CD4-positive, alpha-beta T cell treated with Interleukin-6 for 4 hours (primary cell): ENCODE measurements at places on chromosomes 1 and 21.

DNA sequence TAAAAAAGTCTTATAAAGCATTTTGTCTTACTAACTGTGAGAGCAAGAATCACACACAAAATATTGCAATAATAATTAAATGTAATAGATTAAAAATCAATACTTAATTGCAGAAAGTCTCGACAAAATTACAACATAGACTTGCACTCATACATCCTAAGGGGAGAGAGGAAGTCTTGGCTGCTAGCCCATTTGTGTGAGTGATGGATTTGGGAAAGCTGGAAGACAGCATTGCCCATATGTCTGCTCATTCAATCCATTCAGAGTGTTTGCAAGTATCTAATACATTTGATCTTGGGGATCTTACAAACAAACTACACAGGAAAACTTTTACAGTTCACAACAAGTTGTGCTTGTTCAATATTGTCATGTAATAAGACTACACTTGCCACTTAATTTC, 140.5 kb downstream of the COL11A1 start:
- no peak for DNase-seq

GRCh38 chr1:2527556-2527860, 1.1 kb upstream of the PANK4 start:
- no peak for DNase-seq

DNA sequence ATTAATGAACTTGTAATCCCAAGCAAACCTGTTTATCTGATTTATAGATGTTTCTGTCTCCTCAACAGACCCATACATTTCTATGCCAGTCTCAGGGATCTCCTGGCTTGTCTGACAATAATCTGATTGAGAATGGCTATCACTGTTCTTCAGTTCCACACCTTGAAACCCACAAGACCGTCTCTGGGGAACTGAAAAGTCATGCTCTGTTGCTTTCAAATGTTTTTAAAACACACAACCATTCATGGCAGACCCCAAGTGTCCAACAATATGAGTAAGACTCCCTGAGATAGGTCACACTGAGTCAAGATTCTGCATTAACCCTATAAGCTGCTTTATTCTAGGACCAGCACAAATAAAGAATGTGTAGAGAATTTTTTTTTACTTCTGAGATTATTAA, 611.2 kb upstream of the PLXNA2 start:
- no peak for DNase-seq

GRCh38 chr1:222097588-222097987, 355.7 kb upstream of the DUSP10 start:
- no peak for DNase-seq

DNA sequence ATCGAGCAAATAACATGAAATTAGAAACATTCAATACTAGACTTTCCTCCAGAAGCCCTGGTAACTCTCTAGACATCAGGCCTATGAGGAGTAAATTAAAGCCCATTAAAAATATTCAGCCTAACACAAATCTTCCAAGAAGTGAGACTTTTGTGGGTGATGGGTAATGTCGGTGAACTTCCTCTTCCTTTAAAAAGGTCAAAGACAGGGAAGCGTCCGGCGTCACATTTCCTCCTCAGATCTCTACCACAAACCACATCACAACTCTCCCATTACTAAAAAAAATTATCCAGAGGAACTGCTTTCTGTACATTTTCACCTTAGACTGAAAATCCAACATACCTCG, 1.4 kb downstream of the EIF4G3 start:
- peak; percentile 46 for DNase-seq

- DNase-seq, result no peak
Observed at GRCh38 chr1:159208175-159208825, 3.6 kb downstream of the ACKR1 start.

GRCh38 chr1:107480548-107481415, 339.9 kb downstream of the NTNG1 start:
- DNase-seq, result no peak

- DNase-seq, result no peak
Observed at GRCh38 chr1:201383647-201384405, 6.3 kb upstream of the TNNT2 start.

DNA sequence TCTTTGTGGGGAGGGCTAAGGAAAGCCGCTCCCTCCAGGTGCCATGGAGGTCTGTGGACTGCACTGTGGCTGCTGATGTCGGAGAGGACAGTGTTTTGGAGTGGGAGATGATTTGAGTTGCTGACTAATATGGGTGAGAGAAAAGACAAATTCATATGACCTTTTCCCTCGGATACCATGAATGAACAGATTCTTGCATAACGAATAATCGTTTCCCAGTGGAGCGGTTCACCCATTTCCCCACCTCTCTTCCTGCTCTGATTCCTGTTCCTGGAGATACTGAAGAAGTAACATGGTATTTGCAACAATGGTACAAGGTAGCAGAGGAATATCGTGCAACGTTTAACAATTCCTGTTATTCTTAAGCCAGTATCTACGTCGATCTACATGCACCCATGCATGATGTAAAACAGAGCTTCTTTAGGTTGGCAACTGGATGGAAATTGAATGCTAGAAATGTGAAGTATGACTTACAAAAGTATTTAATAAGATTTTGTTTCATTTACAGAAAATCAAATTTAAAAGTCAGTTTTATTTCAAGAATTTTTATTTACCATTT, 227.1 kb downstream of the TOMM20 start:
- DNase-seq, result no peak

- DNase-seq, result no peak
Observed at GRCh38 chr21:31666445-31667010, 7.0 kb downstream of the SOD1 start.

- DNase-seq, result no peak
Observed at GRCh38 chr1:183583466-183583865, 6.8 kb downstream of the NCF2 start.

DNA sequence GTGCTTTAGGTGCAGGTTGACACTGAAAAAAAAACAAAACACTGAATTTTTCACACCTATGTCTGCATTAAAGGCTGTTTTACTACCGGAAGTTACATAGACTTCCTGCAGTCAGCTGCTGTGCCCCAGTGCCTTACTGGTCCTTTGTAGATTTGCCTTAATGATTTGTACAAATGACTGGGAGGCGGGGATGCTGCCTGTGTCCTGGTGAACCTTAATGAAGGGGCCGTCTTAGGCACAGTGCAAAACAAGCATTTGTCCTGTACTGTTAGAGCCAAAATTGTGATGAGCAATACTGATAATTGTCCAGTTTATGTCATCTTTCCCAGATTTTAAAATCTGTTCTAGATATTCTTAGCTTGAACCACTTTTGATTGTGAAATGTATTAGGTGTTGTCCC, 90.9 kb upstream of the PGD start:
- DNase-seq, result peak; percentile 44
